ENCODE measurements at places on chromosomes 12 and 14.

GRCh38 chr14:22184157-22184829 lies 404.7 kb downstream of the DAD1 start:
- H3K4me3 ChIP-seq = no peak overlapping the region
- no peaks in the 10 kb centered on the region for H3K27me3 ChIP-seq
- peaks cover 19% of the 10 kb centered on the region for H3K4me1 ChIP-seq
- H3K36me3 ChIP-seq = no peaks in the 10 kb centered on the region

DNA sequence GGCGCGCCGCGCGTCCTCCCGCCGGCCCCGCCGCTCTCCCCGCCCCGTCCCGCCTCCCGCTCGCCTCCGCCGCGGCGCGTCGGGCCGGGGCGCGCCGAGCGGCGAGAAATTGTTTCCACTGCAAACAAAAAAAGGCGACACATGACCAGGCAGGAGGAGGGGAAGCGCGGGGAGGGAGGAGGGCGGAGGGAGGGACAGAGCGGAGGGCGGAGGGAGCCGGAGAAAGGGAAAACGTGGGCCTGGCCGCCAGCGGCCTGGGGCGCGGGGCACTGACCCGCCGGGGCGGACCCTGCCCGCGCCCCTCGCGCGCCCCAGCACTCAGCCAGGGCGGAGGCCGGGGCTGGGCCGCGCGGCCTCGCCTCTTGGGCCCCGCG lies at the start of gene FOXN3:
TSS of gene FOXN3 (minus strand) at position 143 of the 374 bp plus-strand sequence. CDS start 4,757 bp downstream, outside the sequence.
- DNase-seq = peak; percentile 91
- peak within 1 kb of the TSS; percentile 72 for H3K4me3 ChIP-seq
- peak within 1 kb of the TSS; percentile 82 for H3K27ac ChIP-seq

- no peak overlapping the region for H3K27ac ChIP-seq
- no peak overlapping the region for H3K4me3 ChIP-seq
- DNase-seq = no peak
- H3K27me3 ChIP-seq = no peaks in the 10 kb centered on the region
Measured at GRCh38 chr14:26414926-26415325, 182.9 kb downstream of the NOVA1 start.

- H3K4me1 ChIP-seq = no peaks in the 10 kb centered on the region
- no peak for DNase-seq
- H3K27me3 ChIP-seq = no peaks in the 10 kb centered on the region
- H3K36me3 ChIP-seq = peaks cover 54% of the 10 kb centered on the region
- H3K4me3 ChIP-seq = no peak overlapping the region
- H3K27ac ChIP-seq = no peak overlapping the region
Measured at GRCh38 chr12:9662488-9662887, 7.0 kb upstream of the CLEC2D start.

GRCh38 chr12:1309613-1310012 lies 284.8 kb downstream of the FBXL14 start:
- H3K4me1 ChIP-seq = peaks cover 16% of the 10 kb centered on the region
- H3K27ac ChIP-seq = no peak overlapping the region
- H3K27me3 ChIP-seq = no peaks in the 10 kb centered on the region
- 0 out of 2 replicates have a peak, but pooled peaks cover 5% of the 10 kb centered on the region for H3K36me3 ChIP-seq

DNA sequence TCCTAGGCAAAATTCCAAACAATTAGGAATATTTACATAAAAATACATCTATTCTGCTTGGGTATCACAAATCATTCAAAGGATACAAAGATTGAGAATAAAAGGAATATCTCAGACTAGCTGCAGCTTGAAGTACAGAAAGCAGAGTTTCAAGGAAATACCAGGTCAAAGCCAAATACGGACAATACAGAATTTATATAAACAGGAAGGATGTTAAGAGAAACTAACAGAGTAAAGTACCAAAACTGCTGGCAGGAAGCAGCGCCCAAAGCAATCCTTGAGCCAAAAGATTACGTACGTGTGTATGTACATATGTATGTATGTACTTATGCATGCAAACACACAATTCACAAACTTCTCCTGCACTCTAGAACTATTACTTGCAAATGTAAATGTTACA lies 86.6 kb downstream of the PPP1R12A start:
- DNase-seq = no peak
- H3K4me3 ChIP-seq = no peak overlapping the region
- no peak overlapping the region for H3K27ac ChIP-seq

- H3K27ac ChIP-seq = no peak overlapping the region
- no peaks in the 10 kb centered on the region for H3K4me1 ChIP-seq
- no peak overlapping the region for H3K4me3 ChIP-seq
- DNase-seq = no peak
Measured at GRCh38 chr14:56996721-56997399, 186.6 kb upstream of the OTX2 start.

DNA sequence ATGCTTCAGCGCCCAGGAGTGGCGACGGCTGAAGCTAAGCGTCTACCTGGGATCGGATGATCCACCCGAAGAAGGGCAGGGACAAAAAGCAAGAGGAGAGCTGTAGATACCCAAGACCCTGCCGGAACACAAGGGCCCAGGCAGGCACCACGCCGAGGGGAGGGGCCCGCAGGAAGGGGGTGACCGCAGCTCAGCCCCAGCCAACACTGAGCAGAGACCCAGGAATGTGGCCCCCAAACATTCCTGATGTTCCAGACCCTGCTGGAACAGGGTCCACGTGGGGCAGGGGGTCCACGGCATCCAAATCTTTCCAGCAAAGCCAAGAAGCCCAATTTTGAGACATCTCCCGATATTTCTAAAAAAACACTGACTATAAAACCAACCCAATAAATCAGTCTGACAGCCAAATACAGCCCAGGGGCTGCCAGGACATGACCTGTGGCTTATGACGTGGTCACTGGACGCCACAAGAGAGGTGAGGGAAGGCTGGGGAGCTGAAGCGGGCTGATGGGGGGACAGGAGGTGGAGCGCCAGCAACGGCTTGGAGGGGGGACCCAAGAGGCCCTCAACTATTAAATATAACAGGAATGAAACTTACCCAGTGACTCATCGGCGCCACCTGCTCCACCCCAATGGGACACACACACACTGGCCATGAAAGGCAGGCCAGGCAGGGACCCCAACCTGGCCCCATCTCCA lies 58.9 kb downstream of the NCOR2 start:
- no peak for DNase-seq
- H3K36me3 ChIP-seq = peaks cover 10% of the 10 kb centered on the region
- no peaks in the 10 kb centered on the region for H3K27me3 ChIP-seq
- no peak overlapping the region for H3K4me3 ChIP-seq
- H3K4me1 ChIP-seq = no peaks in the 10 kb centered on the region
- no peak overlapping the region for H3K27ac ChIP-seq

All from DND-41 (cell line).